Islet precursor cell (in vitro differentiated cells): ENCODE measurements at places on chromosomes 5 and 9.

DNA sequence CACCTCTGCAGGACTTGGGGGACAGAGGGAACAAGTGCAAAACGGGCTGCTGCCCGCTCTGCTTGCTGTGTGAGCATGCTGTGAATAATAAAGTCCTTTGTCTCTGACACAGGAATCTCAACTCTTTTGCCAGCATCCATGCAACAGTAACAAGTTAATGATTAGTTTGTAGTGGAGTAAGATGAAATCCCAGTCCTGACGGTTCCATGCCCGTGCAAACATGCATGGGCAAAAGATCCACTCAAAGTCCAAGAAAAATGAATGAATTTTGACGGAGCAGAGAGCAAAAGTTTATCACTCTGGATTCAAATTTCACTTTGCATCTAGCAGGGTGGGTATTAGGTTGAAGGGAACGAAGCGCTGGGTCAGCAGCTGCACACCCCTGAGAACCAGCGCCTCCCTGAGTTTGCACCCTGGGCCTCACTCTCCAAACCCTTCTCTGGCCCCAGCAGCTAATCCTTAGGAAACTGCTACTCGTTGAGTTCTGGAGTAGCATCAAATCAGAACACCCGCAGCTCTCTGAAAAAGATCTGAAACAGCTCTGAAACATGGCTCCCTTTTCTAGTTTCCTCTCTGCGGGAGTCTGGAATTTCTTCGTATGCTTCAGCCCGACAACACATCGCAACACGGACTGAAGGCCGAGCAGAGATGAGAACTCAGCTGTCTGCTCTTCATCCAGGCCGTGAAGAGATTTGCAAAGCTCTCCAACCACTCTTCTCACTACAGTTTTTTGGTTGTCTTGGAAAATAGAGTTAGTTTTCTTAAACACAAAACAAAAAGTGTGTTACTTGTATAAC is 45.6 kb upstream of the RUFY1 start:
- no peak for DNase-seq

- DNase-seq = no peak
Measured at GRCh38 chr5:53084546-53085255, 24.9 kb downstream of the MOCS2 start.

- no peak for DNase-seq
Measured at GRCh38 chr9:32811246-32811645, 27.9 kb downstream of the TMEM215 start.

DNA sequence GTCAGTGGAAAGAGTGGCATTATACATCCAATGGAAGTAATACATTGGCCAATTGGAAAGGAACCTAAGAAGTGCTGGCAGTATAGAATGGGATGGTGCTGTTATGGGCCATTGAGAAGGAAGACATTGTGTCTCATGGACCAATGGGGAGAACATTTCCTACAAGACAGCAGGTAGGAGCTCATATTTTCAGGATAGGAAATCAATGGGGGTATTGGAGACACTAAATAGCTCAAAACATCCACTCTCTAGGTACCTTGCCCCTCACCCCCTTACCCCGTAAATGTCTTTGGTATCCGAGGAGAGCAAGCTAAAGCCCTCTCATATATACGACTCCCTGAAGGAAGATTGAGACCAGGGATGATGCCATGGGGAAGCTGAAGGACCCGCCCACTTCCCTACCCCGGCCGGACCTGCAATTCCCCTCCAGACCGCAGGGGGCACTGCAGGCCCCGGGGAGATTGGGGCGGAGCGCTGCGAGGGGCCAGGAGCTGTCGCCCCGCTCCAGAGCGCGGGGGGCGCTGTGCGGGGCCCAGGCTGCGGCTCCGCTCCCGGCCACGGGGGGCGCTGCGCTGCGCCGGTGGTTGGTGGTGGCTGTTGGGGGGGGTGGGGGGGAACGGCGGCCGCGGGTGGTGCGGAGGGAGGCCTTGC is at the start of gene KDM3B:
TSS of gene KDM3B (plus strand) at position 615 of the 651 bp plus-strand sequence. CDS start 111 bp downstream, outside the sequence.
- peak; percentile 96 for DNase-seq

GRCh38 chr9:6973762-6974161 is 216.0 kb downstream of the KDM4C start:
- no peak for DNase-seq

DNA sequence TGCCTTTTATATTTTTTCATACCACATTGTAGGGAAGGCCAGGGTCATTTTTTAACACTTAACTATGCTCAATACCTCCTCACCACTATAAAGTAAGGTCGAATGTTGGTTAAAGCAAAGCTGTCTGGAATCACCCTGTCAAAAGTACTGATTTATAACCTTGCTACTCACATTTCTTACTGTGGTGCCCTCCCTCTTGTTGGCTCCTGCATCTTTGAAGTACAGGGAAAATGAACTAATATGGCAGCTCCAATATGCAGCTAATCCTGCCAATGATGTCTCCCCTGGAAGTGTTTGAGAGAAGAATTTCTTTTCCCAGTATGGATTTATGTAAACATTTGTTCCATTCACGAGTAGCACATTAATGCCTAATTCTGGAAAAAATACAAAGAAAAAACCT is 108.4 kb upstream of the RPS23 start:
- DNase-seq = no peak

- DNase-seq = no peak
Measured at GRCh38 chr9:133273819-133274218, 1.2 kb downstream of the ABO start.

GRCh38 chr5:93417490-93417889 is 163.5 kb downstream of the NR2F1-AS1 start:
- no peak for DNase-seq

DNA sequence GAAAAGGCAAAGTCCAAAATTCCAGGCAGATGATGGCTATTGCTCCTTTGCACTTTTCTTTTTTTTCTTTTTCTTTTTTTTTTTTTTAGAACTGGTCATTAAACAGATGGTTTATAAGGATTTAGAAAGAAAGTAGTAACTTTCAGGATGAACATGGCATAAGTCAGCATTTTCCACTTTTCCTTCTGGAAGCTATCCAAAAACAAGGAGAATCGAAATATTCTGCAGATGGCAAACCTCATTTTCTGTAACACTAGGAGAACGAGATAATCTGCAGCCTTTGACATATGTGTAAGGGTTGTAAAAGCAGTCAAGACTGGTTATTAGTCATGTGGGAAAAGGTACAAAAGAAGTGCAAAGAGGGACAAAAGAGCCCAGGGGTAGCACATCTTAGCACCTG is 69.1 kb upstream of the PUM3 start:
- no peak for DNase-seq

- no peak for DNase-seq
Measured at GRCh38 chr9:16206518-16206917, 653.7 kb downstream of the CCDC171 start.

- DNase-seq = no peak
Measured at GRCh38 chr9:110111868-110112267, 96.1 kb downstream of the C9orf152 start.

DNA sequence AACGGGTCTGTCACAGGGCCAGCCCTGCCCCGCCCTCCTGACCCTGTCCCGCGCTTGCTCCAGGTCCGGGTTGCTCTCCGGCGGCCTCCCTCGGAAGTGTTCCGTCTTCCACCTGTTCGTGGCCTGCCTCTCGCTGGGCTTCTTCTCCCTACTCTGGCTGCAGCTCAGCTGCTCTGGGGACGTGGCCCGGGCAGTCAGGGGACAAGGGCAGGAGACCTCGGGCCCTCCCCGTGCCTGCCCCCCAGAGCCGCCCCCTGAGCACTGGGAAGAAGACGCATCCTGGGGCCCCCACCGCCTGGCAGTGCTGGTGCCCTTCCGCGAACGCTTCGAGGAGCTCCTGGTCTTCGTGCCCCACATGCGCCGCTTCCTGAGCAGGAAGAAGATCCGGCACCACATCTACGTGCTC is 4.2 kb downstream of the B4GALT7 start:
- DNase-seq = no peak

DNA sequence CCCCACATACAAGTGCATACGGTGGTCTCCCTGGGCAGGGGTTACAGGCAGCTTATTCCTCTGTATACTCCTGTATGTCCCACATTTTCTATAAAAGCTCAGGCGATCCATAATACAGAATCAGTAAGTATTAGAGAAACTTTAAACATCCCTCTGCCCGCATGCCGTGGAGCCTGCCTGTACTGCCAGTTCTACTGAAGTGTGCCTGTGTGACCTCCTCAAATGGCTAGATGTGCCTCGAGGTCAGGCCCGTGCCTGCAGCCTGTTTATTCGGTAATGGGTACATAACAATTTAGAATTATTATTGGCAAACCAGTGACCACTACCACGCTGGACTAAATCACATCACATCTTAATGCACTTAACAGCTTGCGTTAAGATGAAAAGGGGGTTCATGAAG is 190.8 kb downstream of the FANCC start:
- DNase-seq = no peak

DNA sequence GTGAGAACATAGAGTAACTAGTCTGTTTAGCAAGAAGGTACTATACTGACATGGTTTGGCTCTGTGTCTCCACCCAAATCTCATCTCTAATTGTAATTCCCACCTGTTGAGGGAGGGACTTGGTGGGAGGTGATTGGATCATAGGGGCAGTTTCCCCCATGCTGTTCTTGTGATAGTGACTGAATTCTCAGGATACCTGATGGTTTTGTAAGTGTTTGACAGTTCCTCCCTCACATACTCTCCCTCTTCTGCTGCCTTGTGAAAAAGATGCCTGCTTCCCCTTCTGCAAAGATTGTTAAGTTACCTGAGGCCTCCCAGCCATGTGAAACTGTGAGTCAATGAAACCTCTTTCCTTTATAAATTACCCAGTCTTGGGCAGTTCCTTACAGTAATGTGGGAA is 240.4 kb upstream of the ST8SIA4 start:
- no peak for DNase-seq

GRCh38 chr5:40619421-40619820 is 60.3 kb upstream of the PTGER4 start:
- DNase-seq = no peak

DNA sequence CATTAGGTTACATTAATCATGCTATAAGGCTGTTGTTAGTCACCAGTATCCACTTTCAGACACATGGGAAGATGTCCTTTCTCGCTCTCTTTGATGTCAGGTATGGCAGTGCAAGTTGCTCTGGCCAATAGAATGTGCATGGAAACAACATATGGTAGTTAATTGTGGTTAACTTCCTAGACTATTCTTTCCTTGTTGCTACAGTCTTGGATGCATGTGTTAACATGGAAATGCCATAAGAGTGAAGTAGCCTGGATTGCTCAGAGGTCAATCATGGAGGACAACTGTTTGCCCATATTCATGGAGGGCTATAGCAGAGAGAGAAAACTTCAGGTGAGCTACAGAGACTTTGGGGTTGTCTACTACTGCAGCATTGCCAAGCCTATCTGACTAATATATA is 245.8 kb upstream of the GAS1 start:
- no peak for DNase-seq

DNA sequence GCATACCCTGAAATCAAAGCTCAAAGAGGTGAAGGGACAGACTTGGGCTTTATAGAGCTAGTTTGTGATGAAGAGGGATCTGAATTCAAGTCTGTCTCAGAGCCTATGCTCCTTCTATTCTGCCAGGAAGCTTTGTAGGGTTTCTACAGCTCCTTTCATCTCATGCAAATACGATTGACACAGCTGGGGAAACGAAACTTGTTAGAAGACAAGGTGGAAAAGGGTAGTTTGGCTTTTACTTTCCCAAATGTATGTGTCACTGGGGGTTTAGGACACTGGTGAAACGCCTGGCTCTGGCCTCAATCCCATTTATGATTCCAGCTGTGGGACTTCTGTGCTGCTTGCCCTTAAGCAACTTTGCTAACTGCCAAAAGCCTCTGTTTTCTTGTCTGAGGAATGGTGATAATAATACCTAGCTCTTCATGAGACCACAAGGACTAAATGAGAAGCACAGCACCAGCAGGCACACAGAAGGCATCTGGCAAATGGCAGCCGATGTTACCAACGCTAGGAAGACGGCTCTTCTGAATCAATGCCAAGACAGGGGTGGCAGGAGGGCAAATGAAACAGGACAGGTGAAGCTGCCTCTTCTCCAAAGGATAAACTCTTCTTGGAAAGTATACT is 70.3 kb upstream of the EQTN start:
- no peak for DNase-seq

DNA sequence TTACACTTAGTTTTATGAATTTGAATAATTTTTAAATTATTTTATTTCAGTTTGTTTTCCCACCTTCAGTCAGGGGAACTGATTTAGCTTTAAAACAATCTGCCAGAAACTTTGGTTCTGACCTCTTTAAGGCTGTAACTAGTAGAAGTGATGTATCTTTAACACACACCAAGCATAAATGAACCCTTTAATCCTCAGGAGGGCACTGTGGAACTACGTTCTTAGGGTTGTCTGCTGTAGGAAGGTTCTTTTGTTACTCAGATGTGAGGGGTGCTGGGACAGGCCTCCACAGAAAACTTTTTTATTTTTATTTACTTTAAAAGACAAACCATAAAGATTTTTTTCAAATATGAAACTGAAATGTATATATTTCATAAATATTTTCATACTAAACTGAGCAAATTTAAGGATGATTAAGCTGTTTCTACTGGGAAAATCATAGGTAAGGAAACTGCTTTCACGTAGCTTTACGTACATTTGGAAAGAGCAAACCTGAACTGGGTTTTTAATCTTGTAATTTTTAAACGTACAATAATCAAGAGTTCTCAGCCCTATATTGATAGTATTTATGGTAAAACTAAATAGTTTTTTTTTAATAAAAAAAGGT is 5.3 kb downstream of the KLF4 start:
- no peak for DNase-seq

GRCh38 chr5:59745415-59745863 is 148.1 kb downstream of the PDE4D start:
- no peak for DNase-seq

DNA sequence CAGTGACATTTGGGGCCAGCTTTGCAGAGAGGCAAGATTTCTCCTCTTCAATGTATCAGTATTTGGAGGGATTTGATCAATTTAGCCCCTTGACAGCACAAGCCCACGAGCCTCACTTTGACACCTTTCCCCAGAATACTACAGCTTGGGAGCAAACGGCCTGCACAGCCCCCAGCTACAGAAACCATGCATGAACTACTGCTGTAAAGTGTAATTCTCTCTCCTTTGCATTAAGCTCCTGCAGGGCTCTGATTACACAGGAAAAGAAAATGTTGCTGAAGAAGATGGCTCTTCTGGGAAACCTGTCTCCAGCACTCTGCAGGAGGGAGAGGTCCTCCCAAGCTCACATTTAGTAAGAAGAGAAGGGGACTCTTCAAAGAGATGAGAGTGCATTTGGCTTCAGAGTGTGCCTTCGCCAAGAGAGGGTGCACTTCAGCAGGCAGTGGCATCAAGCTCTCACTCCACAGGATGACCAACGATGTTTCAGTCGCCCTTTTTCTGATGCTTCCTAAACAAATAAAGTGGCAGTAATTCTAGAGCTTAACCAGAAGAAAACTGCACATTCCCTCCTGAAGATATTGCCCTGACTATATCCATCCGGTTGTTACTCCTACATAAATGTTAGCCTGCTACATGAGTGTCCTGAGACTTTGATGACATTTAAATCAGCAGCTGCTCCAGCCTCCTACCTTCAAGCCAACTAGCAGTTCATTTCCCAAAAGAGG is 272.2 kb downstream of the AUH start:
- DNase-seq = peak; percentile 61

DNA sequence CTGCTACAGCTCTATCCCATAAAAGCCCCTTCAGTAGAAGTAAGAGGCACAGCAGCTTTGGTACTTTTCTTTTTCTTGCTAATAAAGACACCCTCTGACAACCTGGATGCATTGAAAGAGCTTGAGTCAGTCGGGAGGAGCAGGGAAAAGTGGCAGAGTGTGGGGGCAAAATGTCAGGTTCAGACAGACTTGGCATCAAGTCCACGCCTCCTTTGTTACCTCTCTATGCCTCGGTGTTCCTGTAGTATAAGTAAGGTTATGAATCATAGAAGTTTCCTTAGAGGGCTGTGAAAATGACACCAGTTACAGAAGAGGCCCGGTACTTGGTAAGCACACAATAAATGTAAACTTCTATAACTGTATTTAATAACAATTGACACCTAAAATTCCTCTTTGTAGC is 133.9 kb downstream of the ESM1 start:
- no peak for DNase-seq

- DNase-seq = no peak
Measured at GRCh38 chr5:61866930-61867329, 439.1 kb upstream of the KIF2A start.
